Stimulated activated CD8-positive, alpha-beta memory T cell treated with anti-CD3 and anti-CD28 coated beads, Interleukin-15, amount 100 ng/mL, for 24 hours (primary cell): ENCODE measurements at places on chromosomes 5 and 9.

DNA sequence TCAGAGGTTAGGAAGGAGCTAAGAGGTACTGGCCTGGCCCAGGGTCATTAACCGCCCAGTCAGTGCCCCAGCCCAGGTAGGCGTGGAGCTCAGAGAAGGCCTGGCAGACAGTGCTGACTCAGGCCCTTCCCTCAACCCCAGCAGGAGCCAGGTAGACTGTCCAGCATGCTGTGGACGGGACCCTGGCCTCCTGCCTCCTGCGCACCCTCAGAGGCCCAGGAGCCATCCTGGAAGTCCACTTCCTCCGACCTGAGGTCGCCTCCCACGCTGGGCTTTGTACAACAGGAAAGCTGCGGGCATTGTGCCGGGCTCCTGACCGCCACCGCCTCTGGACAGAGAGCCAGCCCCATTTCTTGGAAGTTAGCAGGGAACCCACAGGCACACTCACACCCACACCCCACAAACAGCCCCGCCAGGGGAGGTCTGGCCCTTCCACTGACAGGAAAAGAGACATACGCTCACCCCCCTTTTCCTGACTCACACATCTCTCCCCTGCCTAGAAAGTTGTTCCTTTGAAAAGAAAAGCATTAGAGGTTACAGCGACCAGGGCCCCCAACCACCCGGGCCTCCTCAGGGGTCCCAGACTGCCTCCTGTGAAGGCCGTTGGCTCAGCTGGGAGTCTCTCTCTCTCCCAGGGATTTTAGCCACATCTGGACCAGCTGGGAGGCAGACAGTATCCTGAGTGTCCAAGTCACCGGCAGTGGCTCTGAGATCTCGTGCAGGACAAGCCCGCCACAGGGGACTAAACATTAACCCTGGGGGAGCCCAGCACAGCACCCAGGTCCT lies 7.7 kb downstream of the RALGDS start:
- DNase-seq, result no peak

- no peak for DNase-seq
These were observed 5.6 kb upstream of the IRF1 start for GRCh38 chr5:132496191-132496630.

- DNase-seq, result no peak
These were observed 27.5 kb downstream of the SLC46A2 start for GRCh38 chr9:112863214-112863613.

GRCh38 chr9:93636667-93637066 lies 60.3 kb downstream of the PHF2 start:
- DNase-seq, result no peak

DNA sequence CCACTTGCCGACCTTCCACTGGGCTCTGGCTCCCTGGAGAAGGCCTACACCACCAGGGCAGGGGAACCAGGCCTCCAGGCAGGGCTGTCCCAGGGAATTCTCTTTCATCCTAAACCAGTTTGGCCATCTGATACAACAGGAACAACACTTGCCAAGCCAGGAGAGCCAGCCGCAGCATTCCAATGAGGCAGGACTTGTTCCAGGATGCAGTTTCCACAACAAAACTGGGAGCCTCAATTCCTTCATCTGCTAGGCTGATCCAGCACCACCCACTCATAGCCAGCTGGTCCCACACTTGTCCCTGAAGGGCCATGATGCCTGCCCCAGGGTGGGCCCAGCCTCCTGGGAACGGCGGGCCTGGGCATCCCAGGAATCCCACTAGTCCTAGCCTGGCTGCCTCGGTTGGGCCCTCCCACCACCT lies 26.0 kb downstream of the BICD2 start:
- DNase-seq, result no peak

DNA sequence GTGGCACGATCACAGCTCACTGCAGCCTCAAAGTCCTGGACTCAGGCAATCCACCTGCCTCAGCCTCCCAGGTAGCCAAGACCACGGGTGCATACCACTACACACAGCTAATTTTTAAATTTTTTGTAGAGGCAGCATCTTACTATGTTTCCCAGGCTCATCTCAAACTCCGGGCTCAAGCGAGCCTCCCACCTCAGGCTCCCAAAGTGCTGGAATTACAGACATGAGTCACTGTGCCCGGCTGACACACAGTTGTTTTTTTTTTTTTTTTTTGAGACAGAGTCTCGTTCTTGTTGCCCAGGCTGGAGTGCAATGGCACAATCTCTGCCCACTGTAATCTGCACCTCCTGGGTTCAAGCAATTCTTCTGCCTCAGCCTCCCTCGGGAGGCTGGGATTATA lies 70.1 kb upstream of the CNOT6 start:
- DNase-seq, result no peak

DNA sequence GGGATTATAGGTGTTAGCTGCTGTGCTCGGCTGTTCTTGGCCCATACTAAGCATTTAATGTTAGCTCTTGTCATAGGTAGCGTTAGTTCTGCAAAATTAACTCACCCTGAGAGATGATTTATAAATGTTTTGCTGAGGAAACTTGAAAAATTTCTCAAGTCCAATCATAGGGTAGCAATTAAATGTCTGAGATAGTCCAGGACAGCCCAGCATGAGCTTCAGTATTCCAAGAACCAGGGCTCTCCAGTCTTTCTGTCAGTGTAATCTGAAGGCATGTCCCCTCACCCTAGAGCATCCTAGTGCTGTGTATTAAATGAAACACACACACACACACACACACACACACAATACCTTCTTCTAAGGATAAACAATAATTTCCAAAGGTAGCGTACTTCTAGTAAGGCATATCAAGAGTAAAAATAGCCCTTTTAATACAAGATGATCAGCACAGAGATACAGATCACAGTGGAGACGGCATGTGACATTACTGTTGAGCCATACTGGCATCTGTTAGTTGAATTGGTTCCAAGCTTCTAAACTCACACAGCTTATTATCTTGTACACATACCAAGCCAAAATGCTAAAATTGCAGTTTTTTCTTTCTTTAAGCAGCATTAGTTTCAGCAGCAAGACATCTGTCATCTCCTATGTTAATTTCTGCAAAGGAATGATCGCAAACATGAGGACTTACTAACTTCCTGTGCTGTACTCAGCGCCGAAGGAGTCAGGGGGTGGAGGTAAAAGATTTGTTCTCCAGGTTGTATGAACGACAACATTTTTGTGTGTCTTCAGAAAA lies 46.3 kb upstream of the JMY start:
- no peak for DNase-seq

GRCh38 chr5:103424026-103424425 lies 138.6 kb downstream of the NUDT12 start:
- DNase-seq, result no peak

GRCh38 chr9:7137040-7137439 lies 379.3 kb downstream of the KDM4C start:
- no peak for DNase-seq

DNA sequence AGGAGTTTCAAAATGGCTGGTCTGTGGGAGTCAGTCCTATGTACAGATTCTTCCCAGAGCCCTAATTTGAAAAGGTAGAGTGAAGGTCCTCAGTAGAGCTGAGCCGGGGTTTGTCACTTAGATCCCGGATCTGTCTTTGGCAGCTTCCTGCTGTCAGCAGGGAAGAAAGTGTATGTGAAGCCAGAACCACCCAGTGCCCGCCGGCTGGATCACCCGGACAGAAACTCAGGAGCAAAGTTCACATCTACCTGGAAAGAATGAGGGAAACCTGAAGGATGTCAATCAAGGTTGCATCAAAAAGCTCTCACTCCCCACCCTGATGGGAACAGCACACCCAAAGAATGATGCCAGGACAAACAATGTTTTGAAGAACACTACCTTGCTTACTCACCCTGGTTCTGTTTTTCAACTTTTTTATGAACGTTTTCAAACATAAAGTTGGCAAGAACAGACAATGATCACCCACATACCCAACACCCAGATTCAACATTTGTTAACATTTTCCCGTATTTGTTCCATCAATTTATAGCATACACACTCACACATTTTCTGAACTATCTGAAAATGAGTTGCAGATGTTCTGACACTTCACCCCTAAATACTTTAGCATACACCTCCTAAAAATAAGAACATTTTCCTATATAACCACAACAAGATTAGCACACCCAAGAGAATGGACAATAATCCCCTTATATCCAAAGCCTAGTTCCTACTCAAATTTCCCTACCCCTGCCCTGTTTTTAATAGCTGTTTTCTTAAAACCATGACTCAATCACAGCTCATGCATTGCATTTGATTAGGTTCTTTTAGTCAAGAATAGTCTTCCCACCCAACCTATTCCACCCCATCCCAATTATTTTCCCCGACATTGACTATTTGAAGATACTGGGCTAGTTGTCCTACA lies 133.9 kb downstream of the LHFPL2 start:
- DNase-seq, result no peak

DNA sequence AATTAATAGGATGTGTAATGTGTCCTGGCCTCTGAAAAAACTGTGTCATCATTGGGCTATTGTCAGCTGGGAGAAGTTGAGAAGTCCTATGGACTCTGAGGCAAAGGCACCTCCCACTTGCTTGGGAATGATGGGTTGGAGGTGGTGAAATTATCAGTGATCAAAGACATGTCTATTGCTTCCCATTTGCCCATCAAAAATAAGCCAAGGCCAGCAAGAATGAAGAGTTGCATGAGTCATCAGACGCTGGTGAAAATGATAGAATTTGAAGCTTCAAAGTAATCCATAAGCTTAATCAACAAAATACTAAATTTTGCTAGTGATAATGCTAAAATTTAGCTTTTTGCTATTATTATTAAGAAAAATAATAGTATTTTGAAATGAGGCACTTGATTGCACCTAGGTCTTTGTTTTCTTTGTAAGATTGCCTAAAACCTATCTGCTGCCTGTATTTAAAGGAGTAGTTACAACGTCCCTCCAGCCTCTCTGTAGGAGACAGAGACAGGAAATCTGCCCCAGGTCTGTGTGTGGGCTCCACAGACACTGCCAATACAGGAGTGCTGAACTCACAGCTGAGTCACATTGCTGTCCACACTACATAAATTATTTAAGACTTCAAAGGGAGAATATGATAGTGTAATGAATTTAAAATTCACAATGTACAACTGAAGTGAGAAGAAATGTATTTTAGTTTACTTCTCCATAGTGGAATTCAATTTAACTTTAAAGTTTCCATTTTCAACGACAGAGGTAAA lies 48.4 kb upstream of the APC start:
- DNase-seq, result no peak

DNA sequence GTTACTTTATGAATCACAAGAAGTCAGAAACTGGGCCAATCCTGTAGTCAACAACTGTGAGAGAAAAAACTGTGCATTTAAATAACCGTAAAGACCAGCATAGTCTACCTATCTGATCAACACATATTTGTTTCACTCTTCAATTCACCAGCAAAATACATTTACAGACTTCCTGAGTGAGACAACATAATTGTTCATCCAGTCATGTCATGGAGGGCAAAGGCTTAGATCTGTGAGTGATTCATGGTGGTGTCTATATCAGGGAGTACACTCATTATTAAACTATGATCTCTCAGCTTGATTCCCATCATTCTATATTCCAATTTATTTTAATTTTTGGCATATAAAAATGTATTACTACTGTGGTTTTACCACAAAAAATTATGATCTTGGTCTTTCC lies 694.6 kb downstream of the DNAH5 start:
- DNase-seq, result no peak

DNA sequence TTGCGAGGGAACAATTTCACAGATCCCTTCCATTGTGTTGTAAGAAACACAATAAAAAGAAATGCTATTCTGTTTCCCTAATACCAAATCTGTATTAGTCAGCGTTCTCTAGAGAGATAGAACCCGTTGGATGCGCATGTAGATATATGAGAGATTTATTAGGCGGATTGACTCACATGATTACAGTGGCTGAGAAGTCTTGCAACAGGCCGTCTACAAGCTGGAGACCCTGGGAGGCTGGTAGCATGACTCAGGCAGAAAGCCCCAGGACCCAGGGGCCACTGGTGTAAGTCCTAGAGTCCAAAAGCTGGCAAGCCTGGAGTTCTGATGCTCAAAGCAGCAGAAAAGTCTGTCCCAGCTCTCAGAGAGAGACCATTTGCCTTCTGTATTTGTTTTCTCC lies 18.4 kb upstream of the IL17B start:
- DNase-seq, result no peak

DNA sequence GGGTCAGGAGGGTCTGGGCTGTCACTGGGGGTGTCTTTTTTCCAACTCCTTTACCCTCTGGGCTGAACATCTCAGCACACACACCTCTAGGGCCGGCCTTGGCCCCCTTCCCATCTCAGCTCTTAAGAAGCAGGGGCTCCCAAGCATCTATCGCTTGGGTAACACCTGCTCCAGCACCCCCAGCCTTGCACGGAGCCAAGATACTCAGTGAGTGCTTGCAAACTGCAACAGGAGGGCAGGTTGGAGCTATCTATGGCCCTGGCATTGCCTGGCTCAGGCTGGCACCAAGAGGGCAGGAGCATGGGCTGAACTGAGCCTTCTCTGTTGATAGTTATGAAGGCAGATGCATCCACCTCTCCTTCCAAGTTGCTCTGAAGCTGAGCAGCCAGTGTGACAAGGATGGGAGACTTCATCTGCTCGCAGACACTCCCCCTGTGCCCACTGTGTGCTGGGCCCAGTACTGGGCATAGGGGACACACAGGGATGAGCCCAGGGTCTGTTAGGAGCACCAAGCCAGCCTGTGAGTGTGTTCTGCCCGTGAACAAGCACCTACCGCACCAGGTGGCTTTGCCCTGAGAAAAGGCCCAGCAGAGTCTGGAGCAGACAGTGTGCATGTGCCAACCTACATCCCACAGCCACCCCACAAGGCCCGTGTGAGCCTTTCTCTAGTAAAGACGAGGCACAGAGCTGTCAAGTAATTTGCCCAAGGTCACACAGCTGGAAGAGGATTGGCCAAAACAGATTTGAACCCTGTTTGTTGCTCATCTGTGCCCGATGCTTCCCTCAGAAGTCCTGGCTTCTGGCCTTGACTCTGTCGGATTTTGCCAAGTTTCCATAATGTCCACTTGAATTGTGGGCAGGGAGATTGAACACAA lies 58.2 kb downstream of the PHF2 start:
- no peak for DNase-seq

- DNase-seq, result no peak
These were observed 4.7 kb upstream of the TBC1D9B start for GRCh38 chr5:179912386-179912785.

GRCh38 chr9:128627127-128627715 lies 29.4 kb downstream of the DYNC2I2 start:
- DNase-seq, result no peak

DNA sequence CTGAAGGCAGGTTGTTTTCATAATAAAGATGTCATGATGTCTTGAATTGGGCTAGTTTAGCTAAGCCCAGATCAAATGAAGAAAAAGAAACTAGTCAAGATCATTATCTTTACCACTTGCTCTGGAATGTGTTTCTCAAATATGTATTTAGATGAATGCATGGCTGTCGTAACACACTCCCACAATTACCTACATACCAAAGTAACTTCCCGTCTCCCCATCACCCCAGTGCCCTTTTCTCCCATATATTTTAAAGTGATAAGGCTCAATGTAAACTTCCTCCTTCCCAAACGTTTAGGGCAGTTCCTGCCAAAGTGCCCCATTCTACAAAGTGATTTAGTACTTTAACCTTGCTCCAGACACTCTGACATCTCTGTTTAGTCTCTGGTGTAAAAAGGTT lies 61.4 kb downstream of the SLC1A3 start:
- DNase-seq, result no peak

DNA sequence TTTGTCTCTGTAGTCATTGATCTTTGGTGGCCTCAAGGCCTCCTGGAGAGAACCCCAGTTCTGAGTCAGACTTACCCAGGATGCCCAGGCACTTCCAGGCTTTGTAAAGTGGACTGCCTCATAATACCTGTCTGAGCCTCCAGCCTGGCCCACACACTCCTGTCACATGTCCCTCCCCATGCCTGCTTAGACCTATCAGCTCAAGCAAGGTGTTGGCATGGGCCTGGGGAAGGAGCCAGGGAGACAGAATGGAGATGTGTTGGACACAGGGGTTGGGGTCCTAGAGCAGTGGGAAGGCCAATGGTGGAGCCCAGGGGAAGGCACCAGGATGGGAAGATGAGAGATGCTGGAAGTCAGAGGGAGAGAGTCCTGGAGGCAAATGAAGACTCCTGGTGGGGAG lies 136.2 kb downstream of the CFAP90 start:
- no peak for DNase-seq
